Trophoblast cell (in vitro differentiated cells and primary cell): ENCODE measurements at places on chromosomes 5 and 9.

DNA sequence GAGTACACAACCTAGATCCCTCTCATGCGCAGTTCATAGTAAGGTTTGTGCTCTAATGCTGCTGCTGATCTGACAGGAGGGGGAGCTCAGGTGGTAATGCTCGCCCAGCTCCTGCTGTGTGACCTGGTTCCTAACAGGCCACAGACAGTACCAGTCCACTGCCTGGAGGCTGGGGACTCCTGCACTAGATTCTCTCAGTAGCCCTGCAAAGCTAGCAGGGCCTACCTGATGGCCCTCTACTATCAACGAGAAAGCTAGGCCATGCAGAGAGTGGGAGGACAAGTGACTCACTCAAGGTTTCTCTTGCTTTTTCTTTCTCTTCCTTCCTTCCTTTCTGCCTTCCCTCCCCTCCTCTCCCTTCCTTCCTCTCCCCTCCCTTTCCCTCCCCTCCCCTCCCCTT, 55.1 kb upstream of the TEX48 start:
- DNase-seq, result no peak

GRCh38 chr5:141787376-141787775, 90.8 kb downstream of the PCDH1 start:
- no peak for DNase-seq

DNA sequence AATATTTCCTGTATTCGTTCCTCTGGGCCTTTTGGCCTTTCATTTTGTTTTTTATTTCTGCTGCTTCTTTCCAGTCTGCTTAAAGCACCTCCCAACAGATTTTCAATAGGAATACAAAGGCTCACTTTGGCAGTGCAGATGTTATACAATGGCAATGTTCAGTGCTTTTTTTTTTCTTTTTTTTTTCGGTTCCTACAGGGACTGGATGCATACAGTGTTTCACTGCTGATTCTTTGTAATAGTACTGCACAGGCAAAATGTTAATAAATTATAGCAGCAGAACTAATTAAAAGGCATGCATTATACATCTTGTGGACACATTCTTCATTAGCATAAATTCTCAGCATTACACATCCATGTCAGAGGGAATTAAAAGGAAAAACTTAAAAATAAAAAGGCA, 356.6 kb upstream of the C9orf72 start:
- DNase-seq, result no peak

DNA sequence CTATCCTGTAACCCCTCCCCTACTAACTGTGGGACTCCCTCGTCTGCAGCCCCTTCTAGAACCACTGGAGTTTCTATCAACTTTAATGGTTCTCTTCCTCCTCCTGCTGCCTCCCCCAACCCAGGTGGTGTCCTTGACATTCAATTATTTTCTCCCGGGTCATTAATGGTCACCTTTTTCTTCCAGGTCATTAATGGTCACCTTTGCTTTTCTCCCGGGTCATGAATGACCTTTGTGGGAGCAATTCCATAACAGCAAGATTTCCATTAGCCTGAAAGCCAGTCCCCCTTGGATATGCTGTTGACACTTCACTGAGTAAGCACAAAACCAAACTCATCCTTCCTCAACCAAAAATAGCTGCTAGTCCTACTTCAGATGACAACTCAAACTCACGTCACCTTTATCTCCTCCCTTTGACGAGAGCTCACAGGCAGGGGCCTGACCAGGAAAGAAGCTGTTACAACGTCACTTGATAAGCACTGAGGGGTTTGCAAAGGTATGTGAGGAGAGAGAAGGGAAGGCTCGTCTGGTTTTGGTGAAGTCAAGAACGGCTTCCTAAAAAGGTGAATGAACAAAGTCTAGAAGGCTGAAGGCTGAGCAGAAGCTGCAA, 10.9 kb downstream of the CCDC127 start:
- DNase-seq, result no peak

GRCh38 chr5:175166026-175166425, 278.0 kb downstream of the DRD1 start:
- DNase-seq, result no peak

GRCh38 chr5:96997265-96997859, 61.5 kb downstream of the LNPEP start:
- DNase-seq, result peak; percentile 49

- no peak for DNase-seq
Measured at GRCh38 chr9:132207215-132207614, 45.4 kb downstream of the NTNG2 start.
